ENCODE measurements at places on chromosomes 1 and 21.
A peak's percentile ranks its signal among the peaks of the same experiment; 100 is the strongest.

DNA sequence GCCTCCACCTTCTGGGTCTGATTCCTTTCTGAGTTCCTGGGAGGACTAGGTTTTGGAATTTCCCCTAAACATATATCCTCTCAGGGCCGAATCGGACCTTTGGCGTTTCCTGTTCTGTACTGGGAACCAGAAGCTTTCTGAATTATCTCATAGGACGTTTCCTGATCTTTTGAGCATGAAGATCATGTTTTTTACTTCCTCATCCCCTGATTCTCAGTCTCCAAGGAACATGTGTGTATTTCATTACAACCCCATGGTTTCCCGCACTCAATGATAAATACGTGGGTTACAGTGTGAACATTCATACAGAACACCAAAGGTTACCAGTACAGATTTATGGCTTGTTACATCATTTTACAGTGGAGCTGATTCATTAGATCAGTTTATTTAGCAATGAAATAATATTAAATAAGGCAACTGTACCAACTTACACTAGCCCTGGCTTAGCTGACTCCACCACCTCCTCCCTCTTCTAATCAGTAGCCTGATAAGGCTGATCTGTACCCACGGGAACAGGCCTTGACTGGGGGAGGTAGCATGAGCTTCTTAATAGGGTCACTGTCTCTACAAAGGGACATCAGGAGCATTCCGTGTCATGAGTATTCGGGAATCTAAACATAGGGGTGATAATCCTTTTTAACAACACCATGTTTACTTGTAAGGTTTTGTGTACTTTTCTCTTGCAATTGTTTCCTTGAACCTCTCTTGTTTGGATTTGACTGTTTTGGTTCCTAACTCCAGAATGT, 57.8 kb upstream of the ERRFI1 start:
- DNase-seq: no peak

DNA sequence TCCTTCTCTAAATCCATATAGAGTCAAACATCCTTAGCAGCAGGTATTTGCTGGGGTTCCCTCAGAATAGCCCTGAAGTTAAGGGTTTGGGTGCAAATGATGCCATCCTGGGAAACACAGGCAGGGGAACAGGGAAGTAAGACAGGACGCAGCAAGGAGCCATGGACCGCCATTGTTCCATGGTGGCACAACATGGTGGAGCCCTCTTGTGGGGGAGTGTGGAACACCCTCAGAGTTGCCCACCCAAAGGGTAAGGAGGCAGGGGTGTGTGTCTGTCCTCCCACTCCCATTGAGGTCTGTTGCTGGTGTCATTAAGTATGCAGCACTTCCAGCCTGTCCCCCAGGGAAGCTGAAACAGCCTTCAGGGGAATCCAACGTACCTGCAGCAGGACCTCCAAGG, 20.4 kb upstream of the RCAN1 start:
- no peak for DNase-seq

- DNase-seq: no peak
Observed at GRCh38 chr1:8879922-8880676, 1.6 kb upstream of the ENO1 start.

DNA sequence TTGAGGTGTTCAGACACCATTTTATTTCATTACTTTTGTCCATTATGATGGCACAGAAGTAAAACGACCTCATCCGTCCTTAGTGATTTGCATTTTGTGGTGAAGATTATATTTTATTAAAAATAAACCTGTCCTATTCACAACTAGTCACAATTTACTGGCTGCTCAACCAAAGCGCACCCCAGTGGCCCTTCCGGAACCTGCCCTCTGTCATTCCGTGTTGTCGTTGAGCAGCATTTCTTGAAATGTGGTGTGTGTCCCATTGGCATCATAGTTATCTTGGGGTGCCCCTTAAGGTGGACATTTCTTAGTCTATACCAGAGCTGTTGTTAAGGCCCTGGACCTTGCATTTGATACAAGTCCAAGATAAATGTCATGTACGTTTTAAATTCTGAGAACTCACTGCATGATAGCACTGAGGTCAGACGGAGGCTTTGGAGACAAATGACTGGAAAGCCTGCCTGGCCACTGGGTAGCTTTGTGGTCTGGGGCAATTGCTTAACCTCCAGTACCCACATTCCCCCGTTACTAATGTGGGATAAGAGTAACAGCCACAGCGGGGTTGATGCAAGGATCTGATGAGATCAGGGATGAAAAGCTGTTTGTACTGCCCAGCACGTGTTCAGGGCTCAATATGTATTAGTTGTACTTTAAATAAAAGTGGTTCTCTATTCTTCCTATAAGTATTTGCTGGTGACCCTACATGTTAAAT, 36.2 kb downstream of the BACH1 start:
- no peak for DNase-seq

DNA sequence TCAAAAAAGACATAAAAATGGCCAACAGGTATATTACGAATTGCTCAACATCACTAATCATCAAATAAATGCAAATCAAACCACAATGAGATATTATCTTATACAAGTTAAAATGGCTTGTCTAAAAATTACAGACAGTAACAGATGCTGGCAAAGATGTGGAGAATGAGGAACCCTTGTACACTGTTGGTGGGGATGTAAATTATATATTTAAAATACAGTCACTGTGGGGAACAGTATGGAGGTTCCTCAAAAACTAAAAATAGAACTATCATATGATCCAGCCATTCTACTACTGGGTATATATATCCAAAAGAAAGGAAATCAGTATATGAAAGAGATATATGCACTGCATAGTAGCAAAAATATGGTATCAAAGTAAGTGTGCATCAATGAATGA, 1037.2 kb upstream of the B3GALT2 start:
- no peak for DNase-seq

- no peak for DNase-seq
Observed at GRCh38 chr1:235009074-235009473, 119.6 kb downstream of the TOMM20 start.

DNA sequence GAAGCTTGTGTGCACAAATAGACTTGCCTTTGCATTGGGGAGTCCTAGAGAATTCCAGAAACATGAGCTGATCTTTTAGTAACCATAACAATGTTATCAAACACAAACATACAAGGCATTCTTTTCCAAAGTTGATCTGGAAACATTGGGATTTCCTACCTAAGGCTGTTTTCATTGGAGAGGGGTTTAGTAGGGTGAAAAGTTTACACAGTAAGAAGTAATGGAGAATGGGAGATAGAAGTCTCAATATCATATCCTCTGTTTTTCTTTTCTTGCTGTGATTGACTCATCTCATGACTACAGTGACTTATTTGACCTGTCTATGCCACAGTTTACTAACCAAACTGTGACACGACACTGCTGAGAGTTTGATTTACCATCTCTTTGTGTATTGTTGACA, 65.6 kb upstream of the PLA2G4A start:
- no peak for DNase-seq

- no peak for DNase-seq
Observed at GRCh38 chr1:111603979-111604378, 15.6 kb upstream of the RAP1A start.

DNA sequence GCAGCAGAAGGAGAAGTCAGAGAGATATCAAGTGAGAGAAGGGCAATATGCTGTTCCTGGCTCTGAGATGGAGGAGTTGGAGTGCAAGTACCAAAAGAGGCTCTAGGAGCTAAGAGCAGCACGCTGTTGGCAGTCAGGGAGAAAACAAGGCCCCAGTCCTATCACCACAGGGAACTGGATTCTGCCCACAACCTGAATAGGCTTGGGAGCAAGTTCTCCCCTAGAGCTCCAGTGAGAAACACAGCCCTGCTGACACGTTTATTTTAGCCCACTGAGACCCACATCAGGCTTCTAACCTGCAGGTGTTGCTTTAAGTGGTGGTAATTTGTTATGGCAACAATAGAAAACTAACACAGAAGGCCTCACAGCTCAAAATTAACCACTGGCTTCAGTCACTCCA, 31.8 kb upstream of the ZNF644 start:
- DNase-seq: peak; percentile 25

- no peak for DNase-seq
Observed at GRCh38 chr1:19850214-19850613, 32.0 kb upstream of the OTUD3 start.

DNA sequence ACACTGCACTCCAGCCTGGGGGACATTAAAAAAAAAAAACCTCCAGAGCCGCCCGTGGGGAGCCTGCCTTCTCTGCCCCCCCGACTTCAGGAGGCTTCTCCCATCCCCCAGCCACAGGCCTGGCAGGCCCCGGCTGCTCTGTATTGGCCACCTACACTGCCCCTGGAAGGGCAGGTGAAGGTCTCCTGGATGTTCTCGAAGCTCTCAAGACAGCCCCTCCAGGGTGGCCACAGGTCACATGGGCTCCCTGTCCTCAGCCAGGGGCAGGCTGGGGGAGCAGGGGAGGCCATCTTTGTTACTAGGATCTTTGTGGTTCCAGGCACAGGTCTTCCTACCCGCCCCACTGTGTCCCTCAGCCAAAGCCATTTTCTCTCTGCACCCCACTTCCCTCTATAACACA, 32.8 kb downstream of the PADI6 start:
- DNase-seq: no peak

GRCh38 chr1:5393603-5394002, 598.6 kb downstream of the NPHP4 start:
- no peak for DNase-seq

DNA sequence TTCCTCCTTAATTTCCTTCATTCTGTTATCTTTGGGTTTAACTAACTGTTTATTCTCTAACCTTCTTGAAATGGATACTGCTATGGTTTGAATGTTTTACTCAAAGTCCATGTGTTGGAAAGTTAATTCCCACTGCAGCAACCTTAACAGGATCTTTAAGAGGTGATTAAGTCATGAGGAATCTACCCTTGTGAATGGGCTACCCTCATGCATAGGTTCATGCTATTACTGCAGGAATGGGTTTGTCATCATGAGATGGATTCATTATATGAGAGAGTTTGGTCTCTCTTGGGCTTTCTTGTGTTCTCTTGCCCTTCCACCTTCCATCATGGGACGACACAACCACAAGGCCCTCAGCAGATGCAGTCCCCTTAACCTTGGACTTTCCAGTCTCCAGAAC, 516.9 kb downstream of the ADGRL2 start:
- DNase-seq: no peak

DNA sequence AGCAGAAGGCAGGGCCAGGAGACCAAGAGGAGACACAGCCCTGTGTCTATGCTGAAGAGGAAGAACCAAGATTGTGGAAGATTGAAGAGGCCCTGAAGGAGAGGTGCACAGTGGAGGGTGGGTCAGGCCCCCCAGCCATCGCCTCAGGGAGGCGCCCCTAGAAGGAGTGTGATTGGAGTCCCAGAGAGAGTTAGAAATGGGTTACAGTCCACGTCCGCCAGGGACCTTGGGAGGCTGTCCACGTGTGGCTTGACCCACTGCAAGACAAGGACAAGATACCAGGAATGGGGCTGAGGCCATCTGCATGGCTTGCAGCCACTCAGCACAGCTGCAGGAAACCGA, 375.1 kb downstream of the NPHP4 start:
- no peak for DNase-seq

GRCh38 chr1:183593356-183593755, 3.1 kb upstream of the NCF2 start:
- DNase-seq: no peak

DNA sequence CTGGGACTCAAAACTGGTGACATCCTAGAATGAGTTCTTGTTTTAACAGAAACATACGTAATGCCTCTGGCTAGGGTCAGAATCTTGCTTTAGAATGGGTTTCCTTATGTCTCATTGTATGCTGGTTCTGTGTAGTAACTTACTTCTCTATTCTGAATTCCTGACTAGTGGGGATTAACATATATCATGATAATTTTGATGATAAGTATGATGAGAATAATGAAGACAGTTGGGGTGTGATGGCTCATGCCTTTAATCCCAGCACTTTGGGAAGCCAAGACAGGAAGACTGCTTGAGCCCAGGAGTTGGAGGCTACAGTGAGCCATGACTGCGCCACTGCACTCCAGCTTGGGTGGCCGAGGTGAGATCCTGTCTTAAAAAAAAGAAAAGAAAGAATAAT, 31.7 kb upstream of the CDC42BPA start:
- DNase-seq: no peak

GRCh38 chr1:34865573-34865972, 6.0 kb upstream of the SMIM12 start:
- DNase-seq: no peak

DNA sequence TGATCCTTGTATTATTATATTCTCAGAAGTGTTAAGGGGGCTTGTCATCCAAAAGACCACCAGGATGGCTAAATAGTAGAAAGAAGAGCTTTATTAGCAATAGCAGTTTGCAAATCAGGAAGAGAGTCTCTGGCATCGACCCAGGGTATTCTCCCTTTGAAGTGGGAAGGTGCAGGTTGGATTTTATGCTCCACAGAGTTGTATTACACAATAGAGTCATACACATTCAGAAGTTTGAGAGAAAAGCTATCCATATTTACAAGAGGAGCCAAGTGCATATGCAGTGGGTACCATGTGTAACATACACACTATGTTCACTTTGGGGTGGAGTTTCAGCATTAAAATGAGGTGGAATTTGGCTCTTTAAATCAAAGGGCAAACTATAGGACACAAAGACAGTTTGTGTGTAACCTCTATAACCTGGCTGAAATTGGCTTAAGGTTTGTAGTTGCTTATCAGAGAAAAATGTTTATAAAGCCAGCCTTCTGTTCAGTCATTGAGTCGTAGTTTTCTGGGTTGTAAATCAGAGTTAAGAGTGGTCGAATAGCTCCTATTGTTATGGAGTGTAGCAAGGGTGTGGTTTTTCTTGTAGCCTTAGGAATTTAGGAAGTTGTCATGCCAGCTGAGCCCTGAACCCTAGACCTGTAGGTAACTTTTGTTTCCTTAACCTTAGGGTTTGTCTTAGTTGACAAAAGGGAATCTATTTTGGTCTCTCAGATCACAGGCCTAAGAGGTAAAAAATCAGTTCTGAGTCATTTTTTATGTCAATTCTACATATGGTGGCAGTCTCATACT, 125.3 kb downstream of the DNM3 start:
- no peak for DNase-seq

- DNase-seq: no peak
Observed at GRCh38 chr1:230280906-230281413, 145.2 kb downstream of the PGBD5 start.
